ENCODE measurements at places on chromosomes 4 and X.

DNA sequence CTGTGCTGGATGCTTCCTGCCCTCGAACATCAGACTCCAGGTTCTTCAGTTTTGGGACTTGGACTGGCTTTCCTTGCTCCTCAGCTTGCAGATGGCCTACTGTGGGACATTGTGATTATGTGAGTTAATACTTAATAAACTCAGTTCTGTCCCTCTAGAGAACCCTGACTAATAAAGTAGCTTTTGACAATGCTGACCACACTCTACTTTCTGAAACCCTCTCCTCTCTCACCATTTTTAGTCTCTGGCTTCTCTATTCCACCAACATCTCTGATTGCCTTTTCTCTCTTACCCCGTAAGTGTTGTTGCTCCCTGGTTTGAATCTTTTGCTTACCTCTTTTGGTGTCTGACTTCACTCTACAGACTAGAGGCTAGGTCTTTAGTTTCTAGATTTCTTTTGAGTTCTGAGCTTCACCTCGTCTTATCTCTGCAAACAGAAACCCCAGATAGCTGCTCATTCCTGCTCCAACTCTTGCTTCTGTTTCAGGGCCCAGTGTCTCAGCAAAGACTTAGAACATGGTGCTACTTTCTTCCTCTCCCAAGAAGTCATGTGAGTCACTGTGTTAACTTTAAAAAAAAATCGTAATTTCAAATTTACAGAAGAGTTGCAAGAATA, 11.4 kb downstream of the TMSB4X start:
- DNase-seq = no peak

GRCh38 chr4:165209796-165210195, 2.4 kb downstream of the KLHL2 start:
- no peak for DNase-seq

DNA sequence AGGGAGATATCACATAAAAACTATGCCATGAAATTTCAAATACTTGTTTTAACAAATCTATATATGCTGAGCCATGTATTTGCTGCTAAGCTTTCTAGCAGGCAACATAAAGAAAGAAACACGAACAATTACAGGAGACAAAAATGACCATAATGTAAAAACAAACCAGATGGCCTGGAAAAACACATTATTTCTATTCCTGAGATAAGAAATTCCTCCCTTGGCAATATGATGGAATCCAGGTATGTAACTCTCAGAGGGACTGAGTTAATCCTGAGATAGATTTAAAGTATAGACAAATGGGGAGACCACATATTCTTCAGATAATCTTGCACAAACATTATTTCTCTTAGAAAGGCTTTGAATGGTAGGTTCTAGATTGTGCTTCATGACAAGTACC, 224.1 kb upstream of the MAB21L2 start:
- no peak for DNase-seq

- DNase-seq = no peak
Observed at GRCh38 chr4:185242749-185243533, 33.5 kb downstream of the SNX25 start.

DNA sequence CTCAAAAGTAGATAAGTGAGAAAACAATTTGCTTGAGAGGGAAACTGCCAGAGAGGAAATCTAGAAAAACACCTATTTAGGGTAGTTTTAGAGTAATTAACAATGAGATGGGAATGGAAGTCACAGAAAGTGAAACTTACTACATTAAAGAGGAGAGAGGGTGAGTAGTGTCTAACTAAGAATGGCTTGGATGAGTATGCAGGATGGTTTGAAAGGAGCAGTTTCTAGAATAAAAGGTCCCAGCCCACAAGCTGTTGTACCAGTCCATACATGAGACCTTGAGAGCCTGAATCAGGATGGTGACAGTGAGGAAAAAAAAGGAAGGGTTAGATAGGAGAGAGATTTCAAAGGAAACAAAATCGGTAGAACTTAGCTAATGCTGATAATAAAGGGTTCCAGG, 1.3 kb downstream of the GAR1 start:
- no peak for DNase-seq

GRCh38 chr4:143642611-143643010, 57.9 kb downstream of the FREM3 start:
- DNase-seq = no peak

GRCh38 chrX:15943391-15943790, 88.8 kb upstream of the AP1S2 start:
- no peak for DNase-seq

- DNase-seq = no peak
Observed at GRCh38 chrX:68731254-68731653, 83.8 kb downstream of the STARD8 start.

- no peak for DNase-seq
Observed at GRCh38 chr4:6401797-6402196, 70.6 kb downstream of the PPP2R2C start.

GRCh38 chr4:150573534-150573933, 8.4 kb upstream of the MAB21L2 start:
- no peak for DNase-seq

DNA sequence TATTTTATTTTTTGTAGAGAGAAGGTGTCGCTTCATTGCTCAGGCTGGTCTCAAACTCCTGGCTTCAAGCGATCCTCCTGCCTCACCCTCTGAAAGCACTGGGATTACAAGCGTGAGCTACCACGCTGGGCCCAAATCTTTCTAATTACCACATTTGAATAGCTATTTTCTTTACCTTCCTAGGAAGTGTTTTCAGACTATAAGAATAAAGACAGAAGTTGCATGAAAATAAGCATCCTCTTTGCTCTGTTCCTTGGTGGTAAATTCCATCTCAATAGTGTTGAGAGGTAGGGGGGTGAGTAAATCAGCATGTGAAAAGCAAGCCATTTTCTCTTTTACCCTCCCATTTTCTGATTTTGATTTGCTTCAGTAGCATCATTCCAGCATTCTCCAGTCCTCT, 122.4 kb downstream of the LARP7 start:
- no peak for DNase-seq

DNA sequence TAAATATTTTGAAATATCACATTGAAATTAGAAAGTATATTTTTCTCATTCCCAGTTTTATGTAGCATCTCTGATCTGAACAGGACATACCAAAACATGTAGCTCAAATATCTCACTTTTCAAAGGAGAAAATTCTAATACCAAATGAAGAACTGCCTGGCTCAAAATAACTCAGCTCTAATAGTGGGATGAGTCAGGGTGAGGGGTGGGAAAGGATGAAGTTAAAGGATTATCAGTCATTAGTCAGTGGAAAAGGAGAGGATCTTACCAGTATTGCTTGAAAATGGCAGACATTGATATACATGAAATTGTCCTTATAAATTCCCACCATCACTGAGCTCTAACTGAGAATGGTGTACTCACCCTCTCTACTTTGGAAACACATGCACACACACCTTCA, 803.2 kb downstream of the RAPGEF2 start:
- no peak for DNase-seq

GRCh38 chrX:106588801-106589200, 23.0 kb upstream of the RADX start:
- no peak for DNase-seq

DNA sequence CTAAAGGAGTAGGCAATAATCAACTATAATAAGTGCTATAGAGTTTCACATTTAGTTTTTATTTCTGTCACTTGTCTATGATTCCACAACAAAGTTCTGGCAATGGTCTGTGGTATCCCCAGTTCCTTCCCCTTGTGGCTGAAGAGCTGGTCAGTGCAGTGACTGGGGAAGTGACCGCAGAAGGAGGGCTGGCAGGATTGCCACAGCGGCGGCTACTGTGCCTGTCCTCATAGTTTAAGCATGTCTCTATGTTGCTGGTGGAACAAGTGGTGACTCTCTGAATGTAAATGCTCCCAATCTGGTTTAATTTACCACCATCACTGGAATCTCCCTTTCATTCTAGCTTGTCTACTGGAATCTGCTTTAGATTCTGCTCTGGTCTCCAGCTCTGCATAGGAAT, 170.6 kb upstream of the GK2 start:
- no peak for DNase-seq

DNA sequence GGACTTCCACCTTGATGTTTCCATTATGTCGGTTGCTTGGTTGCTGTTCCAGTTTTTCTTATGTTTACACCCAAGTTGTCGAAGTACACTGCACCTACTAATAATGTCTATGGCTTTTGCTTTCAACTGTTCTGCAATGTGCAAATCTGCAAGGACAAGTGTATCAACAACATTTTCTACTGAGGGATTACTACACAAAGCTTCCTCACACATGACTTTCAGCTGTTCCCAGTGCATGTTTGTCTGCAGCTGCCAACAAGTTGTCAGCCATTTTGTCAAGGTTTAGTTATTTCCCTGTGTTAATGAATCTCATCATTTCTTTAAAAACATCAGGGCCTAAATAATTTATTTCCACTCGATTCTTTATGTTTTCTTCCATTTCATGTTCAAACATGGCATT, 45.4 kb upstream of the UGT2A3 start:
- DNase-seq = no peak

DNA sequence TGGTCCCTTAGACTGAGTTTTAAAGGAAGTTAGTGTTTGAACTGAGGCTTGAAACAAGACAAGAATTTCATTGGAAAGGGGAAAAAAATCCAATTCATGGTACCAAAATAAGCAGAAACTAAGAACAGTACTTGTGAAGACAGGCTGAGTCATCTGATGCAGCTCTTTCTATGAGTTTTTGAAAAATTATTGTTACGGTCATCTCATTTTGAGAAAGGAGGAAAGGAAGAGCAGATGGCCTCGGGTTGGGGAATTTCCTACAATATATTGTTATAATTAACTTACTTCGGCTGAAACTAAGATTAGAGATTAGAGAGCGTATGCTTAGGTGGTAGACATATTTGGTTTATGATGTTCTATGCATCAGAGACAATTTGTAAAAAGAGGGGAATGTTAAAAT, 2164.8 kb upstream of the AGA start:
- no peak for DNase-seq

GRCh38 chr4:174559894-174560293, 37.6 kb upstream of the HPGD start:
- no peak for DNase-seq

DNA sequence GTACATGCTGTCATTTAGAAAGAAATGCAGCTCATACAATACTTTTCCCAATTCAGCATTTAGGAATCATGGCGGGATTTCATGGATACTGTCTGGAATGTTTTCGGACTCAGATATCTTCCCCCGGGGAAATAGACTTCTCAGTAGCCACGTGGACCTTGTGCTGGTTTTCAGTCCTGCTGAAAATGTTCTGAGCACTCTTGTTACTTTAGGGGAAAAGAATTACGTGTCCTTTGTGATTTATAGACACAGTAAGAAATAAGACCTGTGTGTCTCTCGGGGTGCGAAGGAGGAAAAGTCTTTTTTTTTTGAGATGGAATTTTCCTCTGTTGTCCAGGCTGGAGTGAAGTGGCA, 3.8 kb downstream of the CD99 start:
- no peak for DNase-seq

DNA sequence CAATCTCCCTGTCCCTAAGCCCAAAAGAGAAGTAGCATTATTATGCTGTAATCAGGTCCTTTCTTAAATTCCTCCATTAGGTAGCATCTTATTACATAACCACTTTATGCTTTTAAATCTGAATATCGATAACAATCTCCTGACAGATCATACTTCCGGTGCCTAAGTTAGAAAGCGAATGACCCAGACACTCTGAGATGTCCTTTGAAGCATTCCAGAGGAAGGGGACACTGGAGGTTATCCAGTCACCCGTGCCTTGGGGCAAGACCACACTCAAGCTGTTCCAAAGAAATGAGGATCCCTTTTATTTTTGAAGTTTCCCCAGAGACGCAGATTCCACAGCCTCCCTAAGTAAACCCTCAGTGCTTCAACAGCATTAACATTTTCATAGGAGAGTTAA, 125.7 kb downstream of the PALLD start:
- DNase-seq = no peak

DNA sequence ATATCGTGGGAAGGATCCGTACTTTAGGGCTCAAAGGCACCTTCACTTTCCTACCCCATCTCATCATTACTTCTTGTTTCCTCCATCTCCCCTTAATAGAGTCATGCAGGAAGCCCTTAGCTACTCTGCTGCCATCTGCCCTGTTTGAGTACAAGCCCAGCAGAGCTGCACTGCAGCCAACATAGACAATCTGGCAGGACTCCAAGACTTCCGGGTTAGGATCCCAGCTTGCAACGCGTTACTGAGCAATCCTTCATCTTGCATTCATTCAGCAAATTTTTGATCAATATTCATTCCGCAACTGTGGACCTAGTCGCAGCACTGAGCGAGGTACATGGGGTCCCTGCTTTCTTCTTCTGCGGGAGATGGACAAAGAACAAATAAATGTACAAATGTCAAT, 344.9 kb downstream of the BCOR start:
- DNase-seq = no peak

DNA sequence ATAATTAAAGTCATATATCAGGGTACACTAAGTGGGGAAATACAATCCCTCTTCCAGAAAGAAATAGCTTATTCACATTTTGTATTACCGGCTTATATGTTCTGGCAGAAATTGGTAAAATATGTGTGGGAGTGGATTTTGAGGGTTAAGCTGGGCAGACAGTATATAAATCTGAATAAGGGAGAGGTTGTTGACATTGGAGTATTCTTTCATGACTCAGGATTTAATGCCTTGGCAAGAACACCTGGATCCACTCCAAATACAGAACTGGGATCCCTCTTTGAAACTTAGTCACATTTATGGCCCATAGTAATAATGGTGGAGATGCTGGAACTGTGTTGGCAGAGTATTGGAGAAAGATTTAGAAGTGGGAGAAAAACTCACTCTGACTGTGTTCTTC, 54.3 kb upstream of the TET2 start:
- DNase-seq = no peak

DNA sequence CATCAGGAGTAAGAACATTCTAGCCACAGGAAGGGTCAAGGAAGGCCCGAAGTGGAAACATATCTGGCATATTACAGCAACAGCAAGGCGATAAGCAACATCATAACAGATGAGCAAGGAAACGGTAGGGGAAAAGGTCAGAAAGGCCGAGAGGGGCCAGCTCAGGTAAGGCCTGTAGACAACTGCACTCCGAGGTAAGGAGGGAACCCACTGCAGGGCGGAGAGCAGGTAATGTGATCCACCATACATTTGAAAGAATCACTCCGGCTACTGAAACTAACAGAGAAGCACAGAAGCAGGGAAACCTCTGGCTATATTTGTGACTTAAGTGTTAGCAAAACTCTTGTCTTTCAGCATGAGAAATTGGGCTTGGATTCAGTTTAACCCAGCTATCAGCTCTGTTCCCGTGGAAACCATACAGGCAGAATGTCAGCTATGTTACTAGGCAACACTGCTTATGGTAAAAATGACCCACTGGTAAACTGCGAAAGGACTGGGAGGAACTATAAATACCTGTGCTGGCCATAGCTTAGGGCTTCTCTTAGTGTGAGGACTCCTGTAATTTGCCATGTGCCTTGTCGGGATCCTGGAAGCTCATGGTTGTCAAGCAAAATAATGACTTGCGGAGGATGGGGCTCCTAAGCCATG, 31.0 kb downstream of the FRYL start:
- no peak for DNase-seq

DNA sequence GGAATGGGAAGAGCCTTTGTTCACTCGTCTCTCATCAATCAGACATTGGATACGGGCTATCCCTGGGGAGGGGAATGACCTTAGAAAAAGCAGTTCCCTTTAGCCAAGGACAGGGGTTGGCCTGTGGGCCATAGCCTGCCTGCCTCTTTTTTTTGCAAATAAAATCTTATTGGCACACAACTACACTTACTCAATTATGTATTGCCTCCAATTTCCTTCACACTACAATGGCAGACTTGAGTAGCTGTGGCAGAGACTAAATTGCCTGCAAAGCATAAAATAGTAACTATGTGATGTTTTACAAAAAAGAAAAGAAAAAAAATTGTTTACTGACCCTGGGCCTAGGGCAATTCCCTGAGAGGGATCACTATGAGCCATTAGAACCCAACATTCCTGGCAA, 23.4 kb downstream of the PPP1R2C start:
- DNase-seq = no peak
